ENCODE measurements at places on chromosomes 16 and 17.

DNA sequence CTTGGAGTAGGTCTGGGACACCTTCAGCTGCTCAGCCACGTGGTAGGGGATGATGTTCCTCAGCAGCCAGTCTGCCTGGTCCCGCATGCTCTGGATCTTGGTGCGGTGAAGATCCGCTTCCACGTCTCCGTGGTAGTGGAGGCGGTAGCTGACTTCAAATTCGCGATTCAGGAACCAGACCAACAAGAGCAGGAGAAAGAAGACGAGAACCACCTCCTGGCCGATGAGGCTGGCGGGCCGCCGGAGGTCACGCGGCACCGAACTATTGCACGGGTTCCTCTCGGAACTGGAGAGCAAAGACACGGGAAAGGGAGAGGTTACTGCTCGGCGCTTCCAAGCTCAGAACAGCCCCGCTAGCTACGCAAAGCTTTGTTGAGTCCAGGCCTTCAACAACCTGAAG is 86.2 kb upstream of the CREBBP start:
- DNase-seq = no peak

DNA sequence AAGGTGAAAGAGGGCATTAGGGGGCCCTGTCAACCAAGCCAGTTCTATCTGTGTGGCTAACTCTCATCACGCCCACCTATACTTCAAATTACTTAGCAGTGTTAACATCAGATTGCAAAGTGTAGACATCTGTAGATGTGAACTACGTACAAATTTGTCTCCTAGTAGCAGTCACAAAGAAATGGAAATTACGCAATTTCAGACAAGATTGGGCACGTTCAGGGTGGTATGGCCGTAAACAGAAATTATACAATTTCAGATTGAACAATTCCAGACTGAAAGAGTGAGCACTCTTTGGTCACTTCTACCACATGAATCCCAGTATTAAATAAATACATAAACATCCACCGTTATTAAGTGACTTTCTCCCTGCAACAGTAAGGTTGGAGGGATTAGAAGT is 592.7 kb upstream of the PSMD7 start:
- DNase-seq = no peak

DNA sequence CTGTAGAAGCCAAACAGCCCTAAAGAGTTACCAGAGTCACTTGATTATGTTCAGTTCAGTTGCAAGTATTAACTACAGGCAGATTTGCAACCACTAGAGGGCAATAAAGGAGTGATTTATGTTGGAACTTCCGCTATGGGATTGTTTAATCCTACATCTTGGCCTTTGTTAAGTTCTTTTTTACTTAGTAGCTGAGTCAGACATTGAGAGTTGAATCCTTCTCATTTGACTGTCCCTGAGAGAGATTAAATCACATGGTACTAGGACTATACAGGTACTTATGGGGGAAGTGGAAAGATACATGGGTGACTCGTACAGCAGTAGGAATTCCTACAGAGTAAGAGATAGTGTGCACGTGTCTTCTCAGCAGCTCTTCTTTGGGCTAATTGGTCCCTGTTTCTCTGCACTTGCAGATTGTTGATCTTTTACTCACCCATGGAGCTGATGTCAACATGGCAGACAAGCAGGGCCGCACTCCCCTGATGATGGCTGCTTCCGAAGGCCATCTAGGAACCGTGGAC is 40.3 kb downstream of the CYB561 start:
- DNase-seq = no peak

- DNase-seq = no peak
Measured at GRCh38 chr17:18076936-18077335, 10.8 kb upstream of the DRG2 start.

GRCh38 chr16:3121851-3122467 is 9.6 kb downstream of the ZNF205 start:
- no peak for DNase-seq

DNA sequence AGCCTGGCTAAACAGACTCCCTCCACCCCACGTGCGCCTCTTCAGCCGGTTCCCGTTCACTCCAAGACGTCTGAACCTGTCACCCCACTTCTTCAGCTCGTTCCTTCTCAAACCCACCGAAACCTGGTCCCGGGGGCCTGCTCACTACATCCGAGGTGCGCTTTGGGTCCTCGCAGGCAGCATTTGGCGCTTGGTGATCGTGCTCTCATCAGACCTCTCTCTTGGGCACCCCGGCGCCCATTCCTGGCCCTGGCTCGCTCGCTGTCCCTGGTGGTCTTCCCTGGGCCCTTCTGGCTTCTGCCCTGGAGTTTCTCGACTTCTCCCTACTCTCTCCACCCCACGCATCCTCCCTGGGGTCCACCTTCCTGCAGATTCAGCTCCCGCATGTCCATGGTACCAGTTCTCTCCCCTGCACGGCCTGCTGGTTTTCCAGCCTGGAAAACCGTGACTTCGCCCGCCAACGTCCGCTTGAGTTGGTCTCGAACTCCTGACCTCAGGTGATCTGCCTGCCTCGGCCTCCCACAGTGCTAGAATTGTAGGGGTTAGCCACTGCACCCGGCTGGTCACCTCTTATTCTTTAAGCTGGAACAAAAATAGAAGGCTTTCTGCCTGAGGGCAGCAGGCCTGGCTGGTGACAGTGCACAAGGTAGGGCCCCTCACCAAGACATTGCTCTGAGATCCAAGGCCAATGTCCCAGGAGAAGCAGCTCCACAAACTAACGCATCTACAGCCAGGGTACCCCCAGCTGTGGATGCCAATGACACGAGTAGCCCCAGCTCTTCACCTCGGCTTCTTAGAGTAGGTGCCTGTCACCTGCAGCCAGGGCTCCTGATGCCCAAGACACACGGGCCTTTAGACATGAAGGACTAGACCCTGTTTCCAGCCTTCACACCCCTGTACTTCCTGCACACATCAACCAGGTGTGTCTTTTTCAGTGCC is 1.1 kb upstream of the MEAK7 start:
- no peak for DNase-seq

- DNase-seq = no peak
Measured at GRCh38 chr17:65455154-65455971, 106.1 kb downstream of the AXIN2 start.

GRCh38 chr17:35804658-35805192 is 4.6 kb upstream of the TAF15 start:
- DNase-seq = no peak

DNA sequence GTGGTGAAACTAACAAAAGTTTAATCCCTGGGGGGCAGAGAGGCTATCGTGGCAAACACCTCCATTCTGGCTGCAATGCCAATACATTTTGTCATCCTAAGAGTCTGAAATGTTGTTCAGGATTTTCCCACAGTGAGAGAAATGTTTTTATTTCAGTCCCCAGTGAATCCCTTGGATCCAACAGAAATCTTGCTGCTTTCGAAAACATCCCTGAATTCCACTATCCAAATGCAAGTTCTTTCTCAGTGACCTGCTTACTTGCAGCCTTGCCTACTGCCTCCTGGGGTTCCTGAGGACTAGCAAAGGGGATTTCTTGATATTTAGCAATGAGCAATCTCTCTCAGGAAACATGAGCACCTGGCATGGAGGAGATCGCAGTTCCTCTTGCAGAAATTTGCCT is 202.1 kb upstream of the IRX3 start:
- DNase-seq = no peak

GRCh38 chr16:89656435-89657121 is 930 bp downstream of the CHMP1A start:
- no peak for DNase-seq

- DNase-seq = no peak
Measured at GRCh38 chr16:84609563-84610177, 8.2 kb downstream of the COTL1 start.

DNA sequence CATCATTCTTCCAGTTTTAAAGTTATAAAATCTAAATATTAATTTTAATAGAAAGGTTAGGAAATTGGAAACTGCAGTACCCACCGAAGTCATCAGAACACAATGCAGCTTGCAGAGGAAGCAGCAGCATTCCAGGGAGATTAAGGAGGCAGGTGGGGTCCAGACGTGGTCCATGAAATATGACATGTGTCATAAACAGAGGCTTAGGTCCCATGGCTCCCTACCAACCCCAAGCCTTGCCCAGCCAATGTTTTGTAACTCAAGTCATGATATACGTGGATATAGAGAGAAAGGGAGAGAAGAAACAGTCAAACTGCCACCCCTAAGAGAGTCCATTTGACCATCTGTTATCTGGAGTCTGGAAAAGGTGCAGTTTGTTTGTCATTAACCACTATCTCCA is 670.0 kb downstream of the TOX3 start:
- no peak for DNase-seq

DNA sequence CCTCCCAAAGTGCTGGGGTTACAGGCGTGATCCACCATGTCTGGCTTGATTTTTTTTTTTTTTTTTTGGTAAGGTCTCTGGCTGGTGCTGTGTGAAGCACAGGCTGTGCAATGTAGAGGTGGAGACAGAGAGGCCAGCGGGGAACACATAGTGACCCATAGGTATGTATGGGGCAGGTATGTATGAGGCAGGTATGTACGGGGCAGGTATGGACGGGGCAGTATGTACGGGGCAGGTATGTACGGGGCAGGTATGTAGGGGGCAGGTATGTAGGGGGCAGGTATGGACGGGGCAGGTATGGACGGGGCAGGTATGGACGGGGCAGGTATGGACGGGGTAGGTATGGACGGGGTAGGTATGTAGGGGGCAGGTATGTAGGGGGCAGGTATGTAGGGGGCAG is 5.0 kb downstream of the RPL3L start:
- DNase-seq = no peak
